ENCODE measurements at places on chromosomes 4 and X. TPM values are rescaled to one million over a fixed set of nuclear protein-coding genes. Genes with fewer than 3 reads are reported as not detected.

- DNase-seq = no peak
Observed at GRCh38 chr4:70239131-70239883, 3.1 kb upstream of the CSN3 start.

The PDGFRA gene
- 38.5 TPM for total RNA-seq

DNA sequence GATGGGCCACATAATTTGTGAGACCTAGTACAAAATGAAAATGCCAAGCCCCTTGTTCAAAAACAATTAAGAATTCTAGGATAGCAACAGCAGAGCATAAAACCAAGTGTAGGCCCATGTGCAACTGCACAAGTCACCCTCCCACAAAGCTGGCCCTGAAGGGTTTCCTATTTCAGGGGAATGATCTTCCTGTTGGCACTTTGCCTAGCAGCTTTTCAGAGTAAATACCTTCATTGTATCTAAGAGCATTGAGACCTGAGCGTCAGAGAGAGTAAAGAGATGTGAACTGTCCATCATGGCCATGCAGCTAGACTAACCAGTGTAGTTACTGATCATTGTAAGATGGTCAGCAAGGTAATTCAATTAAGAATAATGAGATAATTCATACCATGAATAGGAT is 113.6 kb downstream of the CNKSR2 start:
- DNase-seq = no peak

- DNase-seq = no peak
Observed at GRCh38 chrX:45903781-45904201, 641.4 kb downstream of the ZNF674 start.

Data from Right ventricle myocardium inferior (tissue), 1 donor.